ENCODE measurements at places on chromosomes 1 and 21.

DNA sequence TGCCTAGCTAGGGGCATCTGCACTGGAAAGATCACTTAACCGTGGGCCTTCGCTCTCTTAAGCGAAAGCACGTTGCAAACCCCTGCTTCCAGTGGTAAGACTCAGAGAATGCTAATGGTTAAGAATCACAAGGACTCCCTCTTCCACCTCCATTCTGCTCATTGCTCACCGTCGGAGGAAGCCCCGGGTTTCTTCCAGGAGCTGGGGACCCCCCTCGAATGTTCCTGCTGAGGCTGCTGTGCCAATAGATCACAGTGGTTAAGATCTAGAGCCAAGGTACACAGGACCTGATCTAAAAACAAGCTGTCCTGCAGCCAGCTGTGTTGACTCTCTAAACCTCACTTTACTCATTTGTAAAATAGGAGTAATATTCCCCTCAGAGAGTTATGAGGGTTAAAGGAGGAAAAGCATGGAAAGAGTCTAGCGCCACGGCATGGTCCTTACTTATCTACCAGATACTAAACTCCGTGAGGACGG, 765 bp downstream of the VAMP3 start:
- DNase-seq, result no peak

- DNase-seq, result no peak
These were observed 30.7 kb downstream of the PRDX6 start for GRCh38 chr1:173507847-173508209.

GRCh38 chr1:40592107-40592803, 60.8 kb downstream of the ZNF684 start:
- DNase-seq, result no peak

DNA sequence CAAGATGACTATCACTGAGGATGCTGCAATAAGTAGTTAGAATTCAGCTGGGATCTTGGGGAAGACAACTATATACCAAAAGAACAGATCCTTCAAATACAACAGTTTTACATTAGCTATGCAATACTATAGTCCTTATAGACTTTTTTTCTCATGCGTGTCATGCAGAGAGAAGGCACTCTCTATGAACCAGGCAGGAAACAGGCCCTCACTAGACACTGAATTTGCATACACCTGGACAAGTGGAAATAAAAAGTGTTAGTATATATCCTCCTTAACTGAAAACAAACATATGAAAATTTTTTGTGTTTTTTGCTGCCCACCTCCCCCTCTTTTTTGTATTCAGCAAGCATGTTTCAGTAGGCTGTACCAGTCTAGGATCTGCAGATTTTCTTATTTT, 29.9 kb downstream of the TMCO1 start:
- DNase-seq, result no peak

GRCh38 chr1:59078070-59078800, 218.7 kb upstream of the FGGY start:
- DNase-seq, result no peak

Measured in activated effector memory CD4-positive, alpha-beta T cell treated with anti-CD3 and anti-CD28 coated beads, Interleukin-2, amount 50 U/mL, for 16 hours (primary cell).